Left lobe of liver (tissue), 2 donors: ENCODE measurements at places on chromosomes 16 and 17. TPM values are rescaled to one million over a fixed set of nuclear protein-coding genes. Genes with fewer than 3 reads are reported as not detected.

DNA sequence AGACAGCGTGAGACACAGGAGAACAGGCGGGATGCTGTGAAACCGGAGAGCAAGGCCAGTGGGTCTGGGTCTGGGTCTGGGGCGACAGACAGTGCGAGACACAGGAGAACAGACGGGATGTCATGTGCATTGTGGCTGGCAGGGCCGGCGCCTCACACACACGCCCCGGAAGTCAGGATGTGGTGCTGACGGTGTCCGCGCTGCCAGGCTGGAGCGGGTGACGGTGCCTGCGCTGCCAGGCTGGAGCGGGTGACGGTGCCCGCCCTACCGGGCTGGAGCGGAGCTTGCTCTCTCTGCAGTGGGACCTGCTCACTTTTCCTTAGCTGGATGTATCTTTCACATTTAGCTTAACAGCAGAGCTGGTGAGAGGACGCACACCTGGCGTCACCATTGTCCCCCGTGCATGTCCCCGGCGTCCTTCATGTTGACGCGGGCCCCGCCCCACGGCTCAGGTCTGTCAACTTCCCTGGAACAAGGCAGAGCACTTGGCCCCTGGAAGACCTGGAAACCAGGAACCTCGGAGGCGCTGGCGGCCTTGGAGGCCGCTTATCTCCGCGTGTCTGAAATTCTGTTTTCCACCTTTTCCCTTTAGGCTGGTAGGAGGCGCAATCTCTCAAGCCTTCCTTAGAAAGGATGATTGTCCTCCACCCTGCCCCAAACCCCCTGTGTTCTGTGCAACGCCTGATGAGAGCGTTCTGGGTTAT is 43.0 kb upstream of the ZNF750 start:
- DNase-seq: no peak

Gene KRTAP9-2
- not detected for total RNA-seq

- DNase-seq: no peak
Measured at GRCh38 chr17:17258011-17258410, 21.0 kb upstream of the FLCN start.

GRCh38 chr16:69613378-69614154 is 47.8 kb downstream of the NFAT5 start:
- no peak for DNase-seq

DNA sequence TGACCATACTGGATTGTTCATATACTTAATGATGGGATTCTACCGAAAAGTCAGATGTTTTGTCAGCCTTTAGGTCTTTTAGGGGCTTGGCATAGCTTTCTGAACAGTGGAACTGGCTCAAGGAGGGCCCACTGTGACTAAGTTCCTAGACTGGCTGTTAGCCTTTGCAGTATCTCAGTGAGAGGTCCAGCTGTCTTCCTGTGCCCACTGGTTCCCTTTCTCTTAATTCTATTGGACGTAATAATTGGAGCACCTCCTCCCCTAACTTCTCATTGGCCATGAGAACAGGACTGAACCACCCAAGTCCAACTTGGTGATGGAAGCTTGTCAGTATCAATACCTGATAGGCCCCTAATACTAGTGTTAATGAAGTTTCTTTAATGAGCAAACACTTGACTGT is 13.5 kb downstream of the KPNA2 start:
- no peak for DNase-seq

GRCh38 chr17:55144518-55144917 is 120.2 kb upstream of the HLF start:
- no peak for DNase-seq

Gene COG7
- 6.8 TPM for total RNA-seq
